ENCODE measurements at places on chromosomes 1 and 21. TPM values are rescaled to one million over a fixed set of nuclear protein-coding genes. Genes with fewer than 3 reads are reported as not detected.

Gene MOB3C
- 6.5 TPM for total RNA-seq

DNA sequence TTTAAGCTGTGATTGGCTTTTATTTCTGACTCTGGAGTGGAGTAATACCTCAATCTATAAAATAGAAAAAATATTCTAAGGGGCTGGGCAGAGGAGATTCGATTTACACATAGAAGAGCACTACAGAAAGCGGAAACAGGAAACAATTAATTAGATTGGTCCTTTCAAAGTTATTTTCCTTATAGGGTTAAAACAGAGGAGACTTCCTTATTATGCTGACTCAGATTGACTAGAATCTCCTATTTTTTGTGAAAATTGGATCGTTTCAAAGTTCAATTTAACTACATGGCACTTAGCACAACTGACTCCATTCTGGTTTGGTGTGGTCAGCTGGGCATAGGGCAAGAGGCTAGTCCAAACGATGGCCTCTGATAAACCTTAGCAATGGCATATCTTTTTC is 48.3 kb upstream of the NCAM2 start:
- DNase-seq: no peak

GRCh38 chr1:47536646-47537118 is 98.8 kb downstream of the FOXD2 start:
- no peak for DNase-seq

DNA sequence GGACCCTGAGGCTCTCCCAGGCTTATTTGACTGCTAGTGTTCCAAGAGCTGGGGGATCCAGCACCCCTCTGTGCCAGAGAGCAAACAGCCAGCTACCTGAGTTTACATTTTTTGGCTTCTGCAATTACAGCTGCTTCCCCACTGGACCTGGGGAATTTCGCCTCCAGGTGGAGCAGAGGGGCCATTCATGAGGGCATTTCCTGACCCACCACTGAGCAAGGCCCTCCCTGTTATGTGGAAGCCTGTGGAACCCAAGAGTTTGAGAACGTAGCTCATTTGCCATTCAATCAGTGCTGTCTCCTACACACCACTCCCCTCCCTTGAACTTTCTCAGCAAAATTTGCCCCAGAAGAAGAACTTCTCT is 42.7 kb upstream of the TMEM51 start:
- DNase-seq: no peak

Gene WNT3A
- total RNA-seq: not detected

Gene TNNI3K
- not detected for total RNA-seq

GRCh38 chr1:237608433-237608832 is 282.3 kb downstream of the ZP4 start:
- no peak for DNase-seq

Gene GABRD
- not detected for total RNA-seq

GRCh38 chr1:63703701-63704107 is 70.1 kb upstream of the ROR1 start:
- no peak for DNase-seq

DNA sequence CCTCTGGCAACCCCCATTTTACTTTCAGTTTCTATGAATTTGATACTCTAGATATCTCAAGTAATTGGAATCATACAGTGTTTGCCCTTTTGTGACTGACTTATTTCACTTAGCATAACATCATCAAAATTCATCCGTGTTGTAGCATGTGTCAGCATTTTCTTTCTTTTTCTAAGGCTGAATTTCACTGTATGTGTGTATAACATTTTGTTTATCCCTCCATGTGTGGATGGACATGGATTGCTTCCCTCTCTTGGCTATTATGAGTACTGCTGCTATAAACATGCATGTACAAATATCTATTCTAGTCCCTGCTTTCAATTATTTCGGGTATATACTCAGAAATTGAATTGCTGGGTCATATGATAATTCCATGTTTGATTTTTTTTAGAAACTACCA is 97.3 kb downstream of the MAP3K21 start:
- DNase-seq: no peak

GRCh38 chr1:52651904-52652303 is 18.9 kb downstream of the SHISAL2A start:
- no peak for DNase-seq

Gene CRB1
- total RNA-seq: not detected

Gene RAB42
- total RNA-seq: 1.2 TPM

Gene KLF17
- total RNA-seq: not detected

DNA sequence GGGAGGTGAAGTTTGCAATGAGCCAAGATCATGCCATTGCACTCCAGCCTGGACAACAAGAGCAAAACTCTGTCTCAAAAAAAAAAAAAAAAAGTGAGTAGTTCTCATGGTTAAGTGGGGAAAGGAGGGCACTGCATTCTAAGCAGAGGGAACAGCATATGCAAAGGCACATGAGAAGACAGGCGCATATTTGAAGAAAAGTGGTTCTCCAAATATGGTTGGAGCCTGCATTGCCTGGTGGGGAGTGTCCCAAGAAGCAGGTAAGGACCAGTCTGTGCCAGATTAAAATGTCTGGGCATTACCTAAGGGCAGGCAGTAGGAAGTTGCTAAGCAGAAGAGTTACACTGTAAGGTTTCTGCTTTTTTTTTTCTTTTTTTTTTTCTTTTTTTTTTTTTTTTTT is 2.5 kb upstream of the KPNA6 start:
- DNase-seq: no peak

GRCh38 chr1:226604560-226605317 is 56.2 kb downstream of the STUM start:
- no peak for DNase-seq

- DNase-seq: peak; percentile 65
Measured at GRCh38 chr1:160376525-160377131, 9.8 kb downstream of the NHLH1 start.

Gene INAVA
- 0.42 TPM for total RNA-seq

Gene TRIM67
- not detected for total RNA-seq

Gene C1orf21
- 8.5 TPM for total RNA-seq

DNA sequence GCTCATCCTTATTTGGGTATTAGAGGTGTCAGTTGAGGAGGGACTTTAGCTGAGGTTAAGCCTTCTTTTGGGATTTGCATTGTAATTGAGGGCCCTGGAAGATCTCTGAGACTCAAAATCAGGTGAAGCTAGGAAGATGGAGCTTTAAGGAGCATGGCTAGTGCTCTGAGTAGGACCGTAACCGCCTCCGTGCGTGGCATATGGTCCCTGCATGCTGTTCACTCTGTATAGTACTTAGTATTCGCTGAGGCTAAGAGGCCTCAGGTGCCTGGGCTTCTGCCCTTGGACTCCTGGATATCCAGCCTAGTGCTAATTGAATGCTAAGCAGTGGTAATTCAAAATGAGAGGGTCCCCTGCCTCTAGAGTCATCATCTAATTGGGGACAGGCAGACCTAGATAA is 22.5 kb downstream of the NSUN4 start:
- no peak for DNase-seq

DNA sequence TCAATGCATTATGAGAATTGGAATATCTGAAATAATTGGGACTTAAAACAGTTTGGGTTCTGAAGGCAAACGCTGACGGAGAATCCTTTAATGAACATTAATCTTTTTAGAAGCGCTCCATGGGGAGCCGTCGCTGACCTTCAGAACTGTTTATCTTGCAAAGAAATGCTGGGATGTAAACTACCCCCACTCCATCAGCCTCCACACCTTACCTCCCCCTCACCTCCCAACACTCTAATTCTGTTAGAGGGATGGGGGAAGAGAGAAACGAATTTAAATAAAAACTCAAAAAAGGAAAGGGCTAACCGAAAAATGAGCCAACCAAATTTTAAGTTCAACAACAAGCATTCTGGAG is 44.1 kb upstream of the DNAJC6 start:
- no peak for DNase-seq

Gene ALPL
- total RNA-seq: 0.30 TPM

DNA sequence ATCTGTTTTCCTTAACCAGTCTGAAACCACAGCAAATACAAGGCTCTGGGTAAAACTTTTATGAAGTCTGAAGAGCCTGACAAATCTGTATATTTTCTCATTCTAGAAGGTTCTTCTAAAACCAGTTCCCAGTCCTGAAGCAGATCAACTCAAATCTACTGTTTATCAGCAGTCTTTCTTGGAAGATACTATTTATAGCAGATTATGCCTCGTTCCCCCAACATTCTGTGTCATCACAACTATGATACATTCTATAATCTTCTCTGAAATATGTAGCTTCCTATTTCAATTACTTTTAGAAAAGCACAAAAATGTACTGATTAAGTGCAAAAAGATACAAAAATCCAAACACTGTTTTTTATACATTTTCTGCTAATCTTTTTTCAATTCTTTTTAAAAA is 67.5 kb downstream of the NIBAN1 start:
- no peak for DNase-seq

Gene GJA9
- not detected for total RNA-seq

Gene LORICRIN
- not detected for total RNA-seq

Gene CELSR2
- total RNA-seq: 2.2 TPM

DNA sequence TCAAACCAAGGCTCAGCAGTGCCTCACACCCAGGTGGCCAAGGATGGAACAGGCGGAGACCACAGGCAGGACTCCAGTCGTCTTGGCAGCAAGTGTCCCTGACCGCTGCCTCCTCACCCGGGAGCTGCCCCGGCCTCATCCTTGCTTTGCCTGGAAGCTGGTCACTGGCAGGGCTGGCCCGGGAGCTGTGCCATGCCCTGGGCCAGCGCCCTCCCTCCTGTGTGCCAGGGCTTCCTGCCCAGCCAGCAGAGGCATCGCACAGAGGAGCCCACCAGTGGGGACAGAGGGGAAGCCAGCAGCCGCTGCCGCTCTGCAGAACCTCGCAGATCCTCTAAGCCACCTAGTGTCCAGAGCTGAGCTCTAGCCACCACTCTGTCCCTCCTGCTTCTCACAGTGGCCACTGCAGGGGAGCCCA is 7.8 kb downstream of the CASZ1 start:
- DNase-seq: peak; percentile 30

GRCh38 chr1:121517586-121518230 is 332.9 kb downstream of the SRGAP2C start:
- DNase-seq: no peak

- DNase-seq: no peak
Measured at GRCh38 chr1:4880626-4881025, 226.2 kb downstream of the AJAP1 start.

DNA sequence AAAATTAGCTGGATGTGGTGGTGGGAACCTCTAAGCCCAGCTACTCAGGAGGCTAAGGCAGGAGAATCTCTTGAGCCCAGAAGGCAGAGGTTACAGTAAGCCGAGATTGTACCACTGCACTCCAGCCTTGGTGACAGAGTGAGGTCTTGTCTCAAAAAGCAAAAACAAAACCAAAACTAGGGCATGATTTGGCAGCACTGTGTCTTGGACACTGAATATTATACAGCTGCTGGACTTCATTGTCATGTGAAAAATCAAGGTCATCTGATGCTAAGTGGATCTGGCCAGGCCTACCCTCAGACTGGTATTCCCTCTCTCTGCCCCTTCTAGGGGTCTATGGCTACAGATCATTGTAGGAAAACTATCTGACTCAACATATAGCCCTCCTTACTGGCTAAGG is 55.2 kb upstream of the MRPS6 start:
- DNase-seq: no peak

DNA sequence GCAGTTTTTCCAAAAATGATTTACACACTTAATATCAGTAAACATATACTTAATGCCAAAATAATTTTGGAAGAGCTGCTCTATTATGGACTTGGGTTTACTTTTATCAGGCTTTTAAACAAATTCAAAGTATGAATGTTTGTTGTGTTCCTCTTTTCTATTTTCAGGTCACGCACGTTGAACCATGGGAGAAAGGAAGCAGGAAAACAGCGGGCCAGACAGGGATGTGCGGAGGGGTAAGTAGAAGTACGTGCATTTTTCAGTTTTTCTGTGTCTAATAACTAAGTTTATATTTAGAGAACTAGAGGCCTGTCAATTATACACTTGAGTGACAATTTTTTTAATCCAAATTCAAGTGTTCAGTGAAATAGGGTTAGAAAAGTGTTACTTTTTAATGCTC is 3.4 kb downstream of the PRPF38B start:
- no peak for DNase-seq

Gene CR1L
- total RNA-seq: not detected

DNA sequence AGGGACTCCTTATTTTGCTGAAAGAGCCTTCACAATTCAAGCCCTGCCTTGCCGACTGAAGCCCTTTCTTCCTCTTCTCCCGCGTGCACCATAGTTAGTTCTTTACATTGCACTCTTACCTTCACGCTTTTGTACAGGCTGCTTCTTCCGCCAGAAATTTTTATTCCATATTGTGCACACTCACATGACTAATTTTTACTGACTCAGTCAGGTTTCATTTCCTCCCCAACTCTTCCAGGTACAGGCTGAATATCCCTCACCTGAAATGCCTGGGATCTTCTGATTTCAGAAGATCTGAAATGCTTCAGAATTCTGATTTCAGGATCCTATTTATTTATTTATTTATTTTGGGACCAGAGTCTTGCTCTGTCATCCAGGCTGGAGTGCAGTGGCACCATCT is 172.8 kb downstream of the ZNF281 start:
- no peak for DNase-seq

- DNase-seq: peak; percentile 19
Measured at GRCh38 chr21:43352568-43353281, 74.2 kb downstream of the SIK1 start.

DNA sequence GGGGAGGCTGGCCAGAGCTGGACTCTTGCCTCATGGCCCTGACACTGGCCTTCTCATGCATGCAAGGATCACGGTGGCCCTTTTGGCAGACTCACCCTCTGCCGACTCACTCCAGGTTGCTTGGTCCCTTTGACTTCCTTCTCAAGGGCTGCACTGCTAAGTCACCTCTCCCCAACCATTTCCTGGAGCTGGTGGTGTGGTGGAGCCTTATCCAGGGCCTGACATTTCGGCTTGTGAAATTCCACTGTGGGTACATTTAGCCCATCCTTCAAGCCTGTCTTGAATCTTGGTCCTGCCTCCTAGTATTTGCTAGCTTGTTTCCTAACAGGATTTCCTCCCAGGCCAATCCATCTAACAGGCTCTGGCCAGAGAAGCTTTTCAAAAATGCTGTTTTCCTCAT is 52.6 kb upstream of the JUN start:
- DNase-seq: peak; percentile 47

DNA sequence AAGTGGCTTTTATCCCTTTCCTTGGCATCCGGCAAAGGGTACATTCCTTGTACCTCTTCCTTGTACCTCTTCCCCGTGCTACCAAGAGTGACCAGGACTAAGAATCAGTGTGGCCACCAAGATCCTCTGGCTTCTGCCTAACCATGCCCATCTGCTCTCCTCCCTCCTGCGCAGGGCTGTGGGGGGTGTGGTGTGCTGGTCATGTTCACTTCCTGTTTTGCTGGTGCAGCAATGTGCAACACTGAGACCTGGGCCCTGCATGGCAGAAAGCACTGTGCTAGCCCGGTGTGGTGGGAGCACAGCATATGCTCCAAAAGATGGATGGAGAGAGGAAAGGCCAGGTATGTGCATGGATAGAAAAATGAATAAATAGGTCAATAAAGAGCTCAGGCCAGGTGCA is 33.3 kb upstream of the TENT5C start:
- DNase-seq: no peak

- DNase-seq: no peak
Measured at GRCh38 chr1:119006406-119007279, 18.5 kb upstream of the TBX15 start.

- DNase-seq: peak; percentile 9
Measured at GRCh38 chr1:104780470-104781078, 1030.9 kb downstream of the AMY1C start.
